ENCODE measurements at places on chromosomes 7 and 10.
A peak's percentile ranks its signal among the peaks of the same experiment; 100 is the strongest.

GRCh38 chr10:26232174-26232573 is 15.6 kb downstream of the GAD2 start:
- no peak for DNase-seq

GRCh38 chr10:12735843-12736462 is 265.6 kb downstream of the CCDC3 start:
- no peak for DNase-seq

DNA sequence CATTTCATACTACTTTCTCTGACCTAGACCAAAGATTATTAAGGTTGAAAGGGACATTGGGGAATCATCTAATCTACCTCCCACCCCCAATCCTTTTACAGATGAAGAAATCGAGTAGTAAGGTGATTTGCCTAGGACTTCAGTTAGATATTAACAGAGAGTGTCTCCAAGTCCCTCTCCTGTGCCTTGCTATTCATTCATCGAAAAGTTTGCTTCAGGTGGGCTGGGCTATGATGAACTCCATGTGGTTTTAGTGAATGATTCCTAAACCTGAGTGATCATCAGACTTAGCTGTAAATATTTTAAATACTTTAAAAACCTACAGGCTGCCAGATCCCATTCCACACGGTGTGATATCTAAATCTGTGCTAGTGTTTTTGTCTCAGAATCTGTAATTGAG is 259.4 kb upstream of the SORCS1 start:
- no peak for DNase-seq

- DNase-seq, result peak; percentile 33
These were observed 214.7 kb upstream of the SLC26A5 start for GRCh38 chr7:103660455-103661371.

DNA sequence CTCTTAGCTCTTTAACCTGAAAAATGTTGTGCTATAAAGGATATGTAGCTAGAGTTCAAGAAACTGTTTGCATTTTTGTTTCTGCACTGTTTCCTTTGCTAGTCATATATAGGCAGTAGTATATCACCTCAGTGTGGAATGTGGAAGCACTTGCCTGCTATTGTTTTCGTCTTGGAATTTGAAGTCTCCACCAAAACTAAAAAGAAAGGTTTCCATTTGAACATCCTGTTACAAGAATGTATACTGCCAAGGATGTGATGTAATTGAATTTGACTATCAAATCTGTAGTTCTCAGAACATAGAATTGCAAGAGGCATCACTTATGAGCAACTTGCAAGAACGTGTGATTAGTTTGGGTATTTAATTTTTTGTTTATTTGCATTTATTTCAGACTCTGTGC is 51.1 kb upstream of the MEOX2 start:
- no peak for DNase-seq

- no peak for DNase-seq
These were observed 109.8 kb downstream of the GLI3 start for GRCh38 chr7:42127232-42127622.

- DNase-seq, result no peak
These were observed 338.6 kb downstream of the CNTNAP2 start for GRCh38 chr7:146455091-146455655.

- DNase-seq, result no peak
These were observed 354.5 kb downstream of the WDR11 start for GRCh38 chr10:121205625-121206024.

GRCh38 chr7:102471791-102472125 is 7.0 kb downstream of the POLR2J start:
- no peak for DNase-seq

Data from mesenchymal stem cell (in vitro differentiated cells and primary cell).